ENCODE measurements at places on chromosomes 7 and 10.

DNA sequence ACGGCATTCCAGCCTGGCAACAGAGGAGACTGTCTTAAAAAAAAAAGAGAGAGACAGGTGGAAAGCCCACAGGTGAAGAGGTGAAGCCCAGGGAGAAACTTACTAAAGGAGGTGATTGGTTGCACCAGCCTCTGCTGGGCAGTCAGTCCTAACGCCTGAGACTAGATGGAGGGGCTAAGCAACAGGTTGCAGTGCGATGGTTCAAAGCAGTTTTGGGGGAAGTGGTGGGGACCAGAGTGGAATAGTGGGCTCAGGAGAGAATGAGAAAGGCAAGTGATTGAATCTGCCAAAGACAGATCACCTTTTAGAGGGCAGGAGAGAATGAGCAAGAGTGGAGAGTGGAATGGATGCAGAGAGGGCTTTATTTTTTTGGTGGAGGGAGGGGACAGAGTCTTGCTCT is 100.0 kb upstream of the KCTD7 start:
- DNase-seq, result no peak

DNA sequence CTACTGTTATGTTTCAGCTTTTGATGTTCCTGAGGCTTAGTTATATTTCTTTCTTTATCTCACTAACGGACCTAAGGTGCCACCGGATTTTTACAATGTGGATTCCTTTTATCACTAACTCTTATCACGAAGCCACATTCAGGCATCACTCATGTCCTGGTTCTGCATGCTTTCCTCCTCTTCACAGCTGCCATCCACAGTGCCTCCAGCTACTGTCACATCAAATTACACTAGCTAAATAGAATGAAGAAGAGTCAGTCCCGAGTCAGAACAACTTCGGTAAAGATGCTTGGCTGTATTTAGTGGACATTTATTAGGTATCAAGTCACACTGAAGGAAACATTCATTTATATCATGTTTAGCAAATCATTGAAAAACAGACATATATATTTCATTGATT is 153.2 kb downstream of the NEBL start:
- DNase-seq, result no peak

- DNase-seq, result no peak
These were observed 923 bp downstream of the TRIL start for GRCh38 chr7:28957064-28957750.

DNA sequence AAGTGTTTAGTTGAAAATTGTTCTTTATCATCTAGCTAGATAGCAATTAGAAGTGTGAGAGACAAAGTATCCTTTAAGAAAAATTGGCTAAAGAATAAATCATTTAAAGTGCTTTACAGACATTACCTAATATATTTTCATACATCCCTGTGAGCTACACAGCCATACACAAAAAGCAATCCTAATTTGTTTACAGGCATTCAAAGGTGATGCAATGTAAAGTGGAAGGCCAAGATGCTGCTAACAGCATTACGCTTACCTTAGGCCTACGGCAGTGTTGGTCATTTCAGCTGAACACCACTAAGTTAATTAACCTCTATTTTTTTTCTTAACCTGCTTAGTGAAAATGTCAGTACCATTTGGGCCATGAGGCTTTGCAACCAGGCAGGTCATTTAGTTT is 10.7 kb upstream of the CASD1 start:
- no peak for DNase-seq

GRCh38 chr7:96414931-96415292 is 93.0 kb upstream of the SLC25A13 start:
- peak; percentile 60 for DNase-seq

DNA sequence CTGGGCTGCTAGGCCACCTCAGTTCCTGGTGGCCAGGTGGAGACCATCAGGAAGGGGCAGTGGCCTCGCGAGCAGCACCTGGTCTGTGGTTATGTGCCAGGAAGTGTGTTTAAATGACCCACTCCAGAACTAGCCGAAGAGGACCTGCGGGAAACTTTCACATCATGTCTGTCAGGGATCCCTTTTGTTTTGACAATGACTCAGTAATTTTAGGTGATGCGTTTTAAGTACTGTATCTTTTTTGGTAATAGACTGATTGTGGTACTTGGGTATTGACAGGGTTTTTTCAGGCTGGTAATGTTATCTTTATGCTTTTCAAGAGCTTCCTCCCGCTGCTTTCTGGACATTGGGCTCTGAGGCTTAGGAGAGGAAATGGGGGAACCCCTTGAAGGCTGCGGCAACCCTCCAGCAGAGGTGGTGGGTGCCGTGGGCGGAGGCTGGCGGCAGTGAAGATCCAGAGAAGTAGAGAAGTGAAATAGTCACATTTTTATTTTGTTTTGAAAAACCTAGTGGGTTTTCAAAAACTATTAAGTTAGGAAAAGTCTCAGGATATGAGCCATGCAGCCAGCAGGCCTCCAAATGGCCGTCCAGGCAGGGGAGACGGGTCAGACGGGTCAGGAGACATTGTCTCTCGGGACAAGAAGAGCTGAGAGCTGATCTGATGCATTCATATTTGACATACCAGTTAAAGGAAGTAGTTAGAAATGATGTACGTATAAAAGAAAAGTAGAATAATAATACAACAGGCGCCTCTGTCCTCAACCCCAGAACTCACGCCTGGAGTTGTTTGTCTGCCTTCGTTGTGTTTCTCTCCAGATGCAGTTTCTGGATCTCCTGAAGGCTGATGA is 27.7 kb downstream of the PPP2R2D start:
- no peak for DNase-seq

DNA sequence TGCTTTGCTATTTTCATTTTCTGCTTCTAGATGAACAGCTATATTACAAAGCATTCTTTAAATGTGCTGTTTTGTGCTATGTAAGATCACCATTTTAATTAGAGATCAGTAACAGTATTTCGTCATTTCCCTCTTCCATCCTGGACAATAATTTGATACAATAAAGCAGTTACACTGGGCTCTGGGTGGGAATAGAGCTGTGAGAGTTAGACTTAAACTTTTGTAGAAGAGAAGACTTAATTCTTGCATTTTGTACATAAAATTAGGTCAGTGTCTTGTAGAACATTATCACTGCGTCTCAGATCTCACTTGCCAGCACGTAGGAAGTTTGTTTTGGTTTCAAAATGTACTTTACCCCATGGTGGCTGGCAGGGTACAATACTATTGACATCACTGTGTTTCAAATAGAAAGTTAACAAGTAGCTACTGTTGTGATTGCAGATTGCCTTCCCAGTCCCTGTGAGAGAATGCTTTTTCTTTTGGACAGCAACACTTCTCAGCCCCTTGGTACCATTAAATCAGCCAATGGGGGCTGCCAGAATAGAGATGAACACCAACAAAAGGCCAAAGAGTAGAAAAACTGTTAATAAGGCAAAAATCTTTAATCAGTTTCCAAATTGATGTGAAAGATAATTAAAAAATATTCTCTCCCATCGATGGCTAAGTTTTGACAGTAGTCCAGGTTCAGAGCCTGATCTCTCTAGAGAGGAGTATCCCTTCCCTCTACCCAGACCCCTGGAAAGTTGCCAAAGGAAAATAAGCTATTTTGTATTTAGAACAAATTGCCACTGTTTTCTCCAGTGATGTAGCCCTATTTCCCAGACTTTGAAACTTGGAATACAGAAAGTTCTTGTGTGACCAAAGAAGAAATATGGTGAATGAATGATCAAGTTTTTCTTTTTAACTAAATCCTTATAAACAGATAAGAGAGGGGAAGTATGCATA is 35.1 kb downstream of the SMNDC1 start:
- DNase-seq, result no peak

DNA sequence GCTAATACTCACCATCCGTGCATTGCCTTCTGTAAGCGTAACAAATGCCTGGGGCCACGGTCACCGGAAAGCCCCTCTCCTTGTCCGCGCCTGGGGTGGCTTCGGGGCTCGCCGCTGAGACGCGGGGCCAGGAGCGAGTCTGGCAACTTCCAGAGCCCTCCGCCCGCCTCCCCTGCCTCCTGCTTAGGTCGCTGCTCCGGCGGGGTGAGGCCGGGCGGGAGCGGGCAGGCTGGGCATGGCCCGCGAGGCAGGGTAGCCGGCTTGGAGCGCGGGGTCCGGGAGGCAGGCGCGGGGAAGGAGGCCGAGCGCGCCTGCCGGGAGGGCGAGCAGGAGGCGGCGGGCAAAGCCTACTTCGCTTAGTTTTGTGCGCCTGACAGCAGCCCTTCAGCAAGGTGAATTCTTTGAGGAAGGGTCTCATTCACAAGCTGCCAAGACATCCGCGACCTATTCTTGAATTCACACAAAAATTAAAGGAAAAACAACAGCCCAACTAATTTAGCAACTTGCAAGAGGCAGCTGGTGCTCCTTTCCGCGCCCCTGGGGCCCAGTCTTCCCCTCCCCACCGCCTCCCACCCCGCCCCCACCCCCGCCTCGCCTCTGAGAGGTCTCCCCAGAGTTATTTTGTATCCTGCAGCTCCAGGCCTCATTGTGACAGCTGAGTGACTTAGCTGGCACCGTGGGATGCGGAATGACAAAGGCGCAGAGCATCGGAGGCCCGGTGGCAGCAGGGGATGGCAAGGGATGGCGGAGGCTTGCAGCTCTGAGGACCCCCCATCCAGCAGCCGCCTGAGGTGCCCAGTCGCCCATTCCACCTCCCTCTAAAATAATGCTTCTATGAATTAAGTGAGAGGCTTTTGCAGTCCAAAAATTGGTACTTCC is 12.8 kb upstream of the KAT6B start:
- no peak for DNase-seq

DNA sequence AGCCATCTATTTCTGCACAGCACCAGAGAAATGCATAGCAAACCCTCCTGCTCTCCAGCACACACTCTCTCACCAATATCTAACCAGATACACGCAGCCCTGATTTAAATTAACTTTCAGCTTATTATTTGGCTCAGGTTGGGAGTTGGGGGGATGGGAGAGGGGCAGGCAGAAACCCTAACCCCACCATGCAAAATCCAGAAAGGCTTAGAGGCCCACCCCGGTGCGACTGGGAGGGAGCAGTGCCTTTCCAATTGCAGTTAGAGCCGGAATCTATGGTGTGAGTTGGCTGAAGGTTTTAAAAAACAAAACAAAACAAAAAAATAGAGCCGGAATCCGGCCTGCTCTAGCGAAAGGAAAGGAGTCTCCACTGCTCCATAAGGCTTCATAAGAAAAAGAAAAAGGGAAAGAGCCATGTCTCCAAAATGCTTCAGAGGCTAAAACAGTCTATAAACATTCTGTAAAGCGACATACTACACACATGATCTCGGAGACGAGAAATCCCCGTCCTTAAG is 2.9 kb downstream of the IGF2BP3 start:
- no peak for DNase-seq

GRCh38 chr10:101451667-101452069 is 97.7 kb downstream of the BTRC start:
- no peak for DNase-seq

DNA sequence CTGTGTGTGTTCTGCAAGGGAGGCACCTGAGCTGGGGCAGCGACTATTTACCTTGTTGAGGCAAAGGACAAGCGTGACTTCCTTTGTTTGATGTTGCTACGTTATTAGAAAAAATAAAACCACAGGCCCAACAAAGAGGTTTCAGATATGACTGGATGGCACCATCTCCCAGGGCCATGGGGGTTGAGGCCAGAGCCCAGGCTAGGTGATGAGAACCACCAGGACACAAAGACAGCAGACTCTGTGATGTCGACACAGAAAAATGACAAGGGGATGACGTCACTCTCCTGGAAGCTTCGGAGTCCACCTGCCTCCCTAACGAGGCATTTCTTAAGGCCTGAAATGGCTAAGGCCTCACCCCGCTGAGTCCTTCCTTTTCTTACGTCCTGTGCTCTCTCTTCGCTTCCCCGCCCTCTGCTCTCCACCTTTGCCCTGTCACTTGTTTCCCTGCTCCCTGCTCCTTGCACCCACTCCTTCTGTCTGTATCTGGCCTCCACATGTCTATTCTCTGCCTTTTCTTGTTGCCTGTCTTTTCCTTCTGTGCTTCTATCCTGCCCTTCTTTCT is 83.0 kb upstream of the ADRB1 start:
- DNase-seq, result peak; percentile 32

- peak; percentile 12 for DNase-seq
These were observed 6.3 kb downstream of the LIPJ start for GRCh38 chr10:88592906-88593305.

DNA sequence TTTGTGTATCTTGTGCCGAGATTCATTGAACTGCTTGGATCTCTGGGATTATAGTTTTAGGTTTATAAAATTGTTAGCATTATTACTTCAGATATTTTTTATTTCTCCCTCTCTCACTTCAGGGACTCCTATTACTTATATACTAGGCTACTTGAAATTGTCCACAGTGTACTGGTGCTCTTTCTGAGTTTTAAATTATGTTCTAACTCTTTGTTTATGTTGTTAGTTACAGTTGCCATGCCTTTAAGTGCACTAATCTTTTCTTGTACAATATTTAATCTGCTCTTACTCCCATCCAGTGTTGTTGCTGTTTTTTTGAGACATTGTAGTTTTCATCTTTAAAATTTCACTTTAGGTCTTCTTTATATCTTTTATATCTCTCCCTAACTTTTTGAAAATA is 13.1 kb downstream of the PLEKHS1 start:
- DNase-seq, result no peak

DNA sequence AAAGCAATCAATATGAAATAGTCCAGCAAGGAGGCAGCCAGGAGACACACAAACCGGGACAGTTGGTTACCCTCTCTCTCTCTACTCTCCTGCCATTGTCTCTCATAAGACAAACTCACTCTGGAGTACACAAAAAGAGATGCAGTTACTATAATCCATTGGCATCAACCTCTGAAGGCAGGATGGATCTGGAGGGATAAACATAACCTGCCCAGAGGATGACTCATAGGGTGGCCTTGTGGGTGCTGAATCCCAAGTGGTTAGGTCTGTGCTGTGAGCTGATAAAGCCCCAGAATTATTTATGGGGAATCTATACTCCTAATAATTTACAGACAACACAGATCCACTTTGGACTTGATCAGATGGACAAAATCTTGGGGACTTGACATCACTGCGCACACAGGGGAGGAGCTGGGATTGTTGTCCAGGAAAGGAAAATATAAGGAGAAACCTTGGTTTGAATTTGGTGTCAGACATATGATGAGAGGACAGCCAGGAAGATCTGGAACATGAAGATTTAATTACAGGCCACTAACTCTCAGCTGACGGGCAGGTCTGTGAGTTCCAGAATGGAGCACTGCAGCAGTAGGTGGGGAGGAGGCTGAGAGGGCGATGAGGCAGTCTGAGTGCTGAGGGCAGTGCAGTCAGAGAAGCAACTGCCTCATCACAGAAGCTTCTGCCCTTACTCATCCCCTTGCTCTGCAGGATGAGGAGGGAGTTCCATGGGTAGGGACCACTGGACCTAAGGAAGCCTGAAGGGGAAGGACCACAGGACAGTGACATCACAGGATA is 113.9 kb upstream of the PRSS58 start:
- no peak for DNase-seq

DNA sequence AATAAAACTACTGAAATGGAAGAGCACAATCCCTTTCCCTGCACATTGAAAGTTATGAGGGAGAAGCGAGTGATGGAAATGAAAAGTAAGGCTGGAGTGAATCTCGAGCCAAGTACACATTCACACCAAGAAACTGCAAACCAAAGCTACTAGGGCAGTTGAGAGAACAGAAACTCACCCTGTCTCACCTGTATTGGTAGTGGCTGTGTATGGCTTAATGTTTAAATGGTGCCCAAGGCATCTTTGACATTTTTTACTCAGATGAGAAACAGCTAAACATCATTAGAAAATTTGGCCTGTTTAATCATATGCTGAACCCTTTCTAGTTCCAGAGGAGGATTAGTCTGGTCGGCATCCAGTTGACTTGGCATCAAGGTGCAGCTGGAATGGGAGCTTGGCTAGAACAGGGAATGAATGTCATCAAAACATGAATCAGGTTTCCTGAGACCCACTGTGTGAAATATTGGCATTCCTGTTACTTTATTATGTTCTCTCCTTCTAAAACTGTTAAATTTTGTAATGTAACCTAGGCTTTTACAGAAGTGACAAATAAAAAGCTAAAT is 840.8 kb downstream of the GRM8 start:
- no peak for DNase-seq
